ENCODE measurements at places on chromosomes 16 and 17. TPM values are rescaled to one million over a fixed set of nuclear protein-coding genes. Genes with fewer than 3 reads are reported as not detected.

GRCh38 chr17:47914306-47914948, 18.4 kb downstream of the SP2 start:
- H3K27me3 ChIP-seq: no peaks in the 10 kb centered on the region
- no peaks in the 10 kb centered on the region for H3K36me3 ChIP-seq
- H3K4me1 ChIP-seq: peaks cover 26% of the 10 kb centered on the region
- peak; percentile 24 for DNase-seq
- H3K27ac ChIP-seq: peak overlapping the region; percentile 65

DNA sequence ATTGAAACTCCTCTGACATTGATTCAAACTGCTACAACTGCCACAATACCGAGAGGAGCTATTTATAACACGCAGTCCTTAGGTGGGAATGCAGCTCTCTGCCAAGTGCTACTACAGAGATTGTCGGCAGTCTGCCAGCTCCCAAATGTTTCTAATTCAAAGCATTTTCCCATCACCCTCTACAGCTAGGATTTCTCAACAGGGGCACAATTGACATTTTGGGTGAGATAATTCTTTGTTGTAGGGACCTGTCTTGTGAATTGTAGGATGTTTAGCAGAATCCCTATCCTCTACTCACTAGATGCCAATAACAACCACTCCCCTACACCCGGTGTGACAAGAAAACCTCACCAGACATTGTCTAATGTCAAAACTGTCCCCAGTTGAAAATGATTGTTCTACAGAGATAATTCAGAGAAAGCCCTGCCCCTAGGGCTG, 7.8 kb upstream of the N4BP1 start:
- DNase-seq: no peak
- H3K27me3 ChIP-seq: no peaks in the 10 kb centered on the region
- H3K27ac ChIP-seq: peak overlapping the region; percentile 35
- peaks cover 20% of the 10 kb centered on the region for H3K4me1 ChIP-seq
- no peaks in the 10 kb centered on the region for H3K36me3 ChIP-seq

DNA sequence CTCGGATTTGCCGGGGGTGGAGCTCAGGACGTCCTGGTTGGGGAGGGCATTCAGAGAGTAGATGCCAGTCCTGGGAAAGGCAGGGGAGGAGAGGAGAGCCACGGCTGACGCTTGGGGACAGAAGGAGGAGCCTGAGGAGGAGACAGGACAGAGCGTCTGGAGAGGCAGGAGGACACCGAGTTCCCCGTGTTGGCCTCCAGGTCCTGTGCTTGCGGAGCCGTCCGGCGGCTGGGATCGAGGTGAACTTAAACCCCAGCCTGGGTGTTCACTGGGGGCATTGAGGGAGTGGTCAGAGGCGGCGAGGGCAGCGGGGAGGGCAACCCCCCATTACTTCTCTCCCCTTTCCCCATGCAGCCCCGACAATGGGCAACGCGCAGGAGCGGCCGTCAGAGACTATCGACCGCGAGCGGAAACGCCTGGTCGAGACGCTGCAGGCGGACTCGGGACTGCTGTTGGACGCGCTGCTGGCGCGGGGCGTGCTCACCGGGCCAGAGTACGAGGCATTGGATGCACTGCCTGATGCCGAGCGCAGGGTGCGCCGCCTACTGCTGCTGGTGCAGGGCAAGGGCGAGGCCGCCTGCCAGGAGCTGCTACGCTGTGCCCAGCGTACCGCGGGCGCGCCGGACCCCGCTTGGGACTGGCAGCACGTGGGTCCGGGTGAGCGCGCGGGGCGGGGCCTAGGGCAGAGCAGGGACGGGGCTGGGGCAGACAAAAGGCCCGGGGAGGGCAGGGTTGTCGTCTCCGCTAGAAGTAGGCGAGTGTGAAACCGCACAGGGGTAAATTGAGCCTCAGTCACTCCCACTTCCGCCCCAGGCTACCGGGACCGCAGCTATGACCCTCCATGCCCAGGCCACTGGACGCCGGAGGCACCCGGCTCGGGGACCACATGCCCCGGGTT, 3.7 kb downstream of the NOL3 start:
- no peaks in the 10 kb centered on the region for H3K27me3 ChIP-seq
- peak overlapping the region; percentile 95 for H3K27ac ChIP-seq
- no peaks in the 10 kb centered on the region for H3K36me3 ChIP-seq
- peaks cover 52% of the 10 kb centered on the region for H3K4me1 ChIP-seq
- peak overlapping the region; percentile 67 for H3K4me3 ChIP-seq
- peak; percentile 96 for DNase-seq

Gene C16orf96
- total RNA-seq: not detected

DNA sequence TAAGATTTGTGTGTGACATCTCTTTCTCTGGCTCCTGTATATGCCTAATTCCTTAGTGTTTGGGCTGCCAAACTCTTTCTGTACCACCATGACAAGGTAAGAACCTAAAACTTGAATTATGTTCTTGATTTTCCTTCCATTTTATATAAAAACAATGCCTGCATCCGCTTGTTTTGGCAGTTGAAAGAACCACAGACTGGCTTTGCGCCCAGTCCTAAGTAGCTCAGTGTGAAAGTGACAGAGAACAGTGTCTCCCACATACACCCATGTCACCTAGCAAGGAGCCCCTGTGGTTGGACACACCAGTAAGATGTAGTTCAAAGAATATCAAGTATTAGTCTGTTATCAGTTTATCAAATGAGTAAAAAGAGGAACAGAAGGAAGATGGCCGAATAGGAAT, 40.7 kb upstream of the SLC6A2 start:
- H3K36me3 ChIP-seq: no peaks in the 10 kb centered on the region
- H3K27ac ChIP-seq: no peak overlapping the region
- no peak for DNase-seq
- H3K4me3 ChIP-seq: no peak overlapping the region
- H3K4me1 ChIP-seq: no peaks in the 10 kb centered on the region
- no peaks in the 10 kb centered on the region for H3K27me3 ChIP-seq

GRCh38 chr16:77955127-77955526, 67.2 kb upstream of the CLEC3A start:
- H3K4me1 ChIP-seq: no peaks in the 10 kb centered on the region
- DNase-seq: no peak
- H3K27ac ChIP-seq: no peak overlapping the region
